ENCODE measurements at places on chromosomes 6 and 20.
A peak's percentile ranks its signal among the peaks of the same experiment; 100 is the strongest.

DNA sequence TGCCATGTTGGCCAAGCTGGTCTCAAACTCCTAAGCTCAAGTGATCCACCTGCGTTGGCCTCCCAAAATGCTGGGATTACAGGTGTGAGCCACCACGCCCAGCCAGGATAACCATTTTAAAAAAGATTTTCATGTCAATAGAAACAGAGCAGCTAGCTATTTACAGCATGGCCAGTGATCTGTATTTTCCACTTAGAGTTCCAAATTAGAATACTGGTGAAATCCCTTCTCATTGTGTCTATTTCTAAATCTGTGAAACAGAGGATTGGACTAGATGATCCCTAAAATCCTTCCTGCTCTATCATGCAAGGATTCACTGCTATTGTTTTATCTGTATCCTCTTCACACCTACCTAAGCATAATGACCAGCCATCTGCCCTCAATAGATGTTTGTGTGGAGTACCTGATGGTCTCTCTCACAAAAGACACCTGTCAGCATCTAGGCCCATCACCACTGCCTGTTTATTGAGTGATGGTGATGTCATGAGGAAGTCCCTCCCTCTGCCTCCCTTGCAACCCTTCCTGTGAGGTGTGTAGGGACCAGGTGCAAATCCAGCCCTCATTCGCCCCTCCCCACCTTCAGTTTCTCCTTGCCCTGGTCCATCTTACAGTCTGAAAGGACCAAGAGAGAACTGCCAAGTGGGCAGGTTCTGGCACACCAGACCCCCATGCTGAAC is 26.5 kb upstream of the SMIM29 start:
- DNase-seq, result no peak

- no peak for DNase-seq
Measured at GRCh38 chr20:58649288-58650180, 1.5 kb upstream of the STX16 start.

DNA sequence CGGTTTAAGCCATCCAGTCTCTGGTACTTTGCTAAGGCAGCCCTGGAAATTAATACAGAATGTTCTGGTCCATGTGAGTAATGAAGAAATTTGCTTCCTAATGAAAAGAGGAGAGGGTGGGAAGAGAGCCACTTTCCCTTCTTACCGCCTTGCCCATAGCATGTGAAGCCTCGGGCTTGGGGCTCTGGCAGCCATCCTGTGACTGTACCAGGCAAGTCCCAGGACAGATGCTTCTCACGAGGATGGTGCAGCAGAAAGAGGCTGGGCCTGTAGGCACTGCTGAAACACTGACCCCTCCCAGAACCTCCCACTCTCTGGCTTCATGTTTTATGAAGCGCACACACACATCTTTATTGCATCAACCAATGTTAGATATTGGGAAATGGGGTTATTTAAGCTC is 74.8 kb downstream of the IYD start:
- DNase-seq, result no peak

DNA sequence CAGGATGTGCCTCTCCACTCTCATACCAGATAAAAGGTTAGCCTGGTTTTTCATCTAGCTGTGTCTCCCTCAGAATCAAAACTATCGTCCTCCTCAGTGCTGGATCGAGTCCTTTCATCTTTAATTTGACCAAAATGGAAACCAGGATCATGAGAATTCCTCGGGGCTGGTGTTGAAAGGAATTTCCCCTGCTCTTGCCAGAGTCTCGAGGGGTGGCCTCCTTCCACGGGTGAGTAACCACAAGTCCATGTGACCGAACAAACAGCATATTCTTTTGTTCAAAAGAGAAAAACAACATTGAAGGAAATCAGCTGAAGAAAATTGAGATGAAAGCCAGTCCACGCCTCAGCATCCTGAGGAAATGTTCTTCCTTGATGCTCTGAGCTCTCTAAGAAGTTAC is 165.9 kb upstream of the CDYL start:
- DNase-seq, result no peak

DNA sequence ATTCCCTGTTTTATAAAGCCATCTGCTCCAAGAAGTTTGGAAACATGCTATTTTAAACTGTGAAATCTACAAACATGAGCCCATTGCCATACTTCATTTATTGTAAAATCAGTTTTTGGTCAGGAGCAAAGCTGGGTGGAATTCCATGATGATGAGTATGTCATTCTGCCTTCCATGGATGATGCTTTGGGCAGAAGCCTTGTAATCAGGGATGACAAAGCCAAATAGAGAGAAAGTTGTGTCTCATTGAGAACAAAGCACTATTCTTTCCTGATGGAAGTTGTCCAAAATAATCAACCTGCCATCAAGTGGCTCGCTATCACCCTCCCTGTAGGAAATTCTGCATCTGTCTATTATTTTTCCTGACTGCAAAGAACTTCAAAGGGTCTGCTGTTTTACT is 313.0 kb upstream of the DEFB112 start:
- DNase-seq, result no peak

DNA sequence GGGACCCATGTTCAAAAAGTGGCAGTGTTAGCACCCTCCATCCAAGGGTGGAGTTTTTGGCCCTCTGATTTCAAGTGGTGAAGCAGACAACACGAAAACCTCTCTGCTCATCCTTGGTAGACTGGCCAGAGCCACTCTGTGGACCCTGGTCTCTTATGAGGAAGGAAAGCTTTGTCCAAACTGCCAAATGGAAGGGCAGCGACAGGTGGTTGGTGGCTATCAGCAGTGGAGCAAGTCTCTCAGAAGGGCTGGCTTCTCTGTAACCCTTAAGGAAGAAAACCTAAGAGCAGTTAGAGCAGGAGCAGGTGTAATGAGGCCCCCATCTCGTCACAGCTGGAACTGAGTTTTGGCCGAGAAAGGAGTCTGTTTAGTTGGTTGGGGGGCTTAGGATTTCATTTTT is 155.8 kb downstream of the SLC16A10 start:
- no peak for DNase-seq

DNA sequence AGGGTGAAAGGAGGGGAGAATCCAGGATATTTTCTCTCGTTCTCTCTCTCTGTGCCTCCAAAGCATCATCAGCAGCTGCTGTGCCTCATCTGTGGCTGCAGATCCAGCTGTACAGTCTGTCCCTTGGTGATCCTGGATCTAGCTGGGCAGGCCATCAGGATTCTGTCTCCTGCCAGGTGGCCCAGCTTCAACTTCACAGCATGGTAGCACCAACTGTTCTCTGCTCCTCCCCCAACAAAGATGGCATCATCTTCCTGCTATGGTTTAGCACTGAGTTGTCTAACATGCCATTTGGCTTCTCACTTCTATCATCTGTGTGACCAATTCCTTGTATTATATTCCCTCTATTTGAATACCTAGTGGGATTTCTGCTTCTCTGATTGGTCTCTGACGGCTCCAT is 28.6 kb upstream of the ARFGEF2 start:
- peak; percentile 91 for DNase-seq

DNA sequence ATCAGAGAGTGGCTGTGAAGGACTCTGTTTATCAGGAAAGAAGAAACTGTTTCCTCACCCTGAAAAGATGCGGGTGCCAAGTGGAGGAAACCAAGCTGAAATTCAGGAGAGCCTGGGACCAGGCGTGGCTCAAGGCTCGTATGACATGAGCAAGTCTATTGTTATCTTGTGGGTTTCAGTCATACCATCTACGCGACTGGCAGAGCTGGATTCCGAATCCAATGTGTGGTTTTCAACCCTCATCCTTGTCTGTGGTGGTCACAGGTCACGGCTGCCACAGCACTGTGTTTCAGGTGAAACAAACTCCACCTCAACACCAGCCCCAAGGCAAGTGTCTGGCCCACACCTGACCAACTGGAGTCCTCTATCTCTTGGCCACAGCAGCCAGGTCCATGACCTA is 9.1 kb downstream of the MC3R start:
- DNase-seq, result no peak

GRCh38 chr6:162026031-162026430 is 701.5 kb downstream of the PRKN start:
- DNase-seq, result no peak

DNA sequence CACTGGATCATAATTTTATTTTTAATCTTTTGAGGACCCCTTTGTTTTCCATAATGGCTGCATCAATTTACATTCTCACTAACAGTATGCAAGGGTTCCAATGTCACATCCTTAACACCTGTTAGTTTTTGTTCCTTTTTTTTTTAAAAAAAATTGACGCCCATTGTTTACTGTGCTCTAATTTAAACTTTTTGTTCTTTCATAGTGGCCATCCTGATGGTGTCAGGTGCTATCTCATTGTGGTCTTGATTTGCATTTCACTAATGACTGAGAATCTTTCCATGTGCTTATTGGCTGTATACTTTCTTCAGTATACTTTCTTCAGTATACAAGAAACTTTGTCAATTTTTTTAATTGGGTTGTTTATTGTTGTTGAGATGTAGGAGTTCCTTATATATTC is 347.0 kb downstream of the RNGTT start:
- no peak for DNase-seq

GRCh38 chr20:13009682-13010406 is 1.1 kb downstream of the SPTLC3 start:
- no peak for DNase-seq

- no peak for DNase-seq
Measured at GRCh38 chr6:14641423-14642135, 524.0 kb downstream of the CD83 start.

- DNase-seq, result no peak
Measured at GRCh38 chr6:124099520-124099919, 295.9 kb downstream of the NKAIN2 start.

DNA sequence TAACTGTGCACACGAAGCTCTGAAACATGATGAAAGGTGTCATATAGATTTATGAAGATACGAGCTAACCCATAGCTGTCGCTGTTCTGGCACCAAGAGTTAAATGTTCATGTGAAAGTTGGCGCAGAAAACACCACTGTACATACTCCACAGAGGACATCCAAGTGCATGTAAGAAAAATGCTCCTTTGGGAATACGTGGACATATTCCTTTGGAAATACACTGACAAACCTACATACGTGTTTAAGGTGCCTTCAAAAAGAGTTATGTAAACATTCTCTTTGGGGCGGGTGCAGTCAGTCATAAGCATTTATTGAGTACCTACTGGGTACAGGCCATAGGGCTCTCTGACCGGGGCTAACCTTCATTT is 723 bp upstream of the ARID1B start:
- peak; percentile 21 for DNase-seq

DNA sequence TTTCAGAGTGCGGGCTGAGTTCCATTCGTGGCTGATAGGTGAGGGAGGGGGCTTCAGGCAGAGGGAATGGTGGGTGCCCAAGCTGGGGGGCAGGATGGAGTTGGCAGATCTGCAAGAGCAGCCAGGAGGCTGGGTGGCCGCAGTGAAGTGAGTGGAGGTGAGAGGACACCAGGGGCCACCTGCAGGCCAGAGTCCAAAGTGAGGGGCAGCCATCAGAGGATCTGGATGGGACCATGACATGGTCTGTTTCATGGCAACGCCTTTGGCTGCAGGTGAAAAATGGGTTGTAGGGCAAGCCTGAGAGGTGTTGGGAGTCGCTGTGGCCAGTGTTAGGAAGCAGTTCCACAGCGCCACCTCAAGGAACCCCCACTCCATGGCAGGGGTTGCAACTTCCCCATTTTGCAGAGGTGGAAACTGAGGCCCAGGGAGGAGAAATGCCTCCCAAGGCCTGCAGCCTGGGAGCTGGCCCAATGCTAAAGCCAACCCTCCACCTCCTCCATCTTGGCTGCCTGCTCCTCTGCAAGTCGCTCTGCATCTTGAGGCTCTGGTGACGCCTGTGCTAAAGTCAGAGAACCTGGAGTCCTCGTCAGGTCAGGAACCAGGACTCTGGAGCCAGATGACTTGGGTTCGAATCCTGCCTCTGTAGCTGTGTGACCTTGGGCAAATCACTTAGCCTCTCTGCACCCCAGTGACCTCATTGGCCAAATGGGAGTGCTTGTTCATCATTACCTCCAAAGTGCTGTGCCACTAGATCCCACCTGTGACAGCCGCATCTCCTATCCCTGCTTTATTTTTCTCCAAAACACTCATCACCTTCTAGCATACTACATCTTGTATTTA is 153.8 kb downstream of the CEBPB start:
- no peak for DNase-seq

DNA sequence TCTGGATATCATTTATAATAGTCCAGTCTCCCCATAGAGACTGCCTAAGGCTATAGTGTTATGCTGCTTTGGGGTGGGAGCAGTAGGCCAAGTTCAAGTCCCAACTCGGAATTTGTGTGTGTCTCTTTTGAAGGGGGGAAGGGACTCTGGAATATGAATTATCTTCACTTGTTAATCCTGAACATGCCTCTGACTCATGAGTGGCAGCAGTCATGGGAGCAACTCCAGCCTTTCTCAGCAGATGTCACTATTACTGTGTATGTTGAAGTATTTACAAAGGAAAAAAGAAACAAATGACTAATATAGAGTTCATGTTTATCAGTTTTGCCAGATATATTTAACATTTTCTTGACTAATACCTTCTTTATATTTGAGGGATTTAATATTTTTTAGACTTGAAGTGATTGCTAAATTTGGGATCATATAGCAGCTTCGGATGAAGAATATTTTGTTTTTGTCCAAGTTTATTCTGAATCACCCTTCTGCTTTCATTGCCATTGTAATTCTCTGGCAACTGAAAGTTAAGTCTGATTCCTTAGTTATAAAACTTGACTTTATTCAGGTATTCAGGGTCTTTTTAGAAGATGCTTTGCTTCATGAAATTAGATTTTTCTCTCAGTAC is 23.4 kb downstream of the FAM217A start:
- DNase-seq, result peak; percentile 19

DNA sequence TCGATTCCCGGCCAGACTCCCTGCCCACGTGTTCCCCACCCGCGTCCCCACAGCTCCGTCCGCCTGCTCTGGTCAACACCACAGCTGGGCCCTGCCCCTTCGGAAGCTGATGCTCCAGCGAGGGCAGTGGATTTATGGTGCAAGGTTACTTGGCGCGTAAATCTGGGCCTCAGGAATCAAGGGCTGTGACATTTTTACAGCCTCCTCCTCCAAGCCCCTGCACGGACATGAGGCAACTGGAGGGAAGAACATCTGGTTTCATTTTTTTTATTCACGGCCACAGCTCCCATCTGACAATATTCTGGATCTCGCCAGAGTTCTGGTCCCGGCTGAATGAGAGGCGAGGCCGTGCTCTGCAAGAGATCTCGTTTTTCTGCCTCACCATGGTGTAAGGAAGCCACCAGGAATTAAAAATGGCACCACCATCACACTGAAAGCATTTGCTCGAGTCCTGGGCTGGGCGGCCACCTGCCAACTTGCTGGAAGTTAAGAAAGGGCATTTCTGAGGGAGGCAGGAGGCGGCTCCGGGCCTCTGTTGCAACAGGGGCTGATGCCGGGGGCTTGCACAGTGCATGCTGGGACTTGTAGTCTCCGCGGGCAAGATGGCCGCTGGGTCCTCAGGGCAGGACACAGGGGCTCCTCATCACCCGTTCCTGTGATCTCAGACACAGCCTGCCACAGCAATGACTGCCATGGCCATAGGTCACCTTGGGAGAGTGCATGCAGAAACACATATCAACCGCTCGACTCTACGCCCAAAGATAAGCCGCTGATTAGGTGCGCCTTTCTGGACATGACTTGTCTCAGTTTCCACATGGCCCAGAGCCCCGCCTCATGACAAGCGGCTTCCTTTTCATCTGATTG is 148.5 kb downstream of the LY86 start:
- no peak for DNase-seq

DNA sequence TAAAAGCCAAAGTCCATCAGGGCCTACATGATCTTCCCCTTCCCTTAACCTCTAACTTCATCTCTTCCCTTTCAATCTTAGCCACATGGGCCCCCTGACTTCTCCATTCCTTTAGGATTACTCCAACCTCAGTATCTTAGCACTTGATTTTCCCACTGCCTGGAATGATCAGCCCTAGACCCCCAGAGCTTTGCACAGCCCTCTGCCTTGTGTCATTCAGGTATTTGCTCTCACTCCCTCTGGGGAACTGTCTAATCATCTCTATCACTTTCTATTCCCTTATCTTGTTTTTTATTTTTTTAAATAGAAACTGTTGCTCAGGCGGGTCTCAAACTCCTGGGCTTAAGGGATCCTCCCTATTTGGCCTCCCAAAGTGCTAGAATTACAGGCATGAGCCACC is 13.3 kb upstream of the ZNFX1 start:
- DNase-seq, result no peak

All from NCI-H446 (cell line).